ENCODE measurements at places on chromosomes 1 and 21. TPM values are rescaled to one million over a fixed set of nuclear protein-coding genes. Genes with fewer than 3 reads are reported as not detected.
A peak's percentile ranks its signal among the peaks of the same experiment; 100 is the strongest.

- no peak for DNase-seq
- no peak overlapping the region for H3K4me3 ChIP-seq
- H3K4me1 ChIP-seq: no peaks in the 10 kb centered on the region
- no peaks in the 10 kb centered on the region for H3K27me3 ChIP-seq
Observed at GRCh38 chr1:162951553-162952315, 90.8 kb upstream of the CCDC190 start.

DNA sequence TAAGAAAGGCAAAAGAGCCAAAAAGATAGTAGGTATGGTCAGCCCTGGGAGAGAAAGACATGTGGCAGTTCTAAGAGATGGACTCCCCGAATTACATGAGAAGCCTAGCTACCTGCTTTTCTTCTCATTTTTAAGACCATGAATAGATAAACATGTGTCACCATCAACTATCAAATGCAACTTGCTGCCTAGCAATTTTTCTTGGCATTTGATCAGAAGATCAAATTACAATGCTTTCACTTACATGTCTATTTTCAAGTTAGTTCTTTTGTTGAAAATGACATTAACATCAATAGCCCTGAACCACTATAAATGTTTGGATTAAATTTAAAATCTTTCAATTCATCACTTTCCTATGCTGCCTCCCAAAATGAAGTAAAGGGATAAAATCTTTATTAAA, 212.3 kb downstream of the HHIPL2 start:
- H3K27me3 ChIP-seq: no peaks in the 10 kb centered on the region
- no peak overlapping the region for H3K4me3 ChIP-seq
- H3K36me3 ChIP-seq: no peaks in the 10 kb centered on the region
- H3K27ac ChIP-seq: no peak overlapping the region
- peak; percentile 34 for DNase-seq

DNA sequence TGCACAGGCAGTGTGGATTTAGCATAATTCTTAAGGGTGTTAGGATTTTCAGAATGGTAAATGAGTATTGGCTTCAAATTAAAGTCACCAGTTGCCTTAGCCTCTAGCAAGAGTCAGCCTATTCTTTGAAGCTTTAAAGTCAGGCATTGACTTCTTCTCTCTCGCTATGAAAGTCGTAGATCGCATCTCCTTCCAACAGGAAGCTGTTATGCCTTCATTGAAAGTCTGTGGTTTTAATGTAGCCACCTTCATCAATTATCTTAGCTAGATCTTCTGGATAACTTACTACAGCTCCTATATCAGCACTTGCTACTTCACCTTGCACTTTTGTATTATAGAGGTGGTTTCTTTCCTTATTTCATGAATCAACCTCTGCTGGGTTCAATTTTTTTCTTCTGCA, 320.2 kb downstream of the PTPRC start:
- no peaks in the 10 kb centered on the region for H3K27me3 ChIP-seq
- H3K27ac ChIP-seq: no peak overlapping the region
- no peaks in the 10 kb centered on the region for H3K36me3 ChIP-seq
- H3K4me1 ChIP-seq: no peaks in the 10 kb centered on the region

DNA sequence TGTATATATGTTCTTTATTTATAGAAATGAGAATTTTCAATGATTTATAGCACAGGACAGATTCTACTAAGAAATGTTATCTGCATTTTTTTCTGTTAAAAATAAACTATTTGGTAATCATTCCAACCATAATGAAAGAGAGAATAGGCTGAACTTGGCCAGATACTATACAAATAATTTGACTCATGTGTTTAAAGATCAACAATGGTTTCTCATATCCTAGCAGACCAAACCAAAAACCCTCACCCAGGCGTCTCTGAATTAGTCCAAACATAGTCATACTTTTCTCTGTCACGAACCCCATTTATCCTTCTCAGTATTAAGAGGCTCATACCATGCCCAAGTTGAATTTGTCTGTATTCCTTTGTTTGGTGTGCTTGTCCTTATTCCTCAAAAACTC, 40.3 kb downstream of the RPE65 start:
- H3K4me3 ChIP-seq: no peak overlapping the region
- peaks cover 2% of the 10 kb centered on the region for H3K4me1 ChIP-seq
- DNase-seq: peak; percentile 69
- no peaks in the 10 kb centered on the region for H3K27me3 ChIP-seq
- H3K27ac ChIP-seq: no peak overlapping the region

ORC1 gene
- 0.26 TPM for total RNA-seq

- no peak overlapping the region for H3K4me3 ChIP-seq
- peaks cover 7% of the 10 kb centered on the region for H3K4me1 ChIP-seq
- H3K27ac ChIP-seq: no peak overlapping the region
- no peaks in the 10 kb centered on the region for H3K27me3 ChIP-seq
- DNase-seq: no peak
Observed at GRCh38 chr1:41712081-41712480, 206.6 kb downstream of the HIVEP3 start.

Measured in fibroblast of lung (primary cell).